ENCODE measurements at places on chromosomes 4 and X. TPM values are rescaled to one million over a fixed set of nuclear protein-coding genes. Genes with fewer than 3 reads are reported as not detected.
A peak's percentile ranks its signal among the peaks of the same experiment; 100 is the strongest.

- no peak for DNase-seq
These were observed 406.4 kb downstream of the PPARGC1A start for GRCh38 chr4:23483320-23483960.

GRCh38 chr4:101987623-101988243 lies 197.2 kb downstream of the BANK1 start:
- DNase-seq: no peak

DNA sequence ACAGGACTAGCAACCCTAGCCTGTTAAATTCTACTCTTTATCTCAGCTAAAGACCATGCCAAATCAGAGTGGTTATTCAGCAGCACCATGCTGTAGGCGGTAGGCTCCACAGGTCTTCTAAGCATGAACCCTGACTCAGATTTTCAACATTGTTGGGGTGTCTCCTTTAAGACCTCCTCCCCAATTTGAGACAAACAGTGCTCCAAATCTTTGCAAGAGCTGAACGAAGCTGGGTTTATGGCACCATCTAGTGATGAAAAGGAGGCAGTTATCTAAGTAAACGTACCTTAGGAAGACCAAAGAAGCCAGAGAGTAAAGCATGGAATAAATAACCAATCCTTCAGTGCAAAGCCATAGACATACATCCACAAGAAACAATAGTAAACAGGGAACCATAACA lies 334.5 kb upstream of the SLC7A11 start:
- DNase-seq: no peak

DNA sequence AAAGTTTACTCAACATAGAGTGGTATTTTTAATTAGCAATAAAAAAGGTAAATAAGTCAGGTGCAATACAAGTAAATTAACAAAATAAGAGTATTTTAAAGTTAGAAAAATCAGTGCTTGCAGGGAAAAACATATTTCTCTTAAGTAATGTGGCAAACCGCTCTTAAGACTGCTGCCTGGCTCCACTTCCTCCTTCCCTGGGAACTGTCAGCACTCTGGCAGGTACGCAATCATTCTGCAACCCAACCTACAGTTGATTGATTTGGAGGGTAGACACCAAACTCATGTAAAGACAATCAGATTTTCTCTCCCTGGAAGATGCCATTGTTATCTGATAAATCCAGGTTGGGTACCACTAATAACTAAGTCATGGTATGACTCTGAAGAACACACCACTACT lies 63.9 kb downstream of the PPP3CA start:
- no peak for DNase-seq

XAGE1A gene
- polyA plus RNA-seq: not detected

DNA sequence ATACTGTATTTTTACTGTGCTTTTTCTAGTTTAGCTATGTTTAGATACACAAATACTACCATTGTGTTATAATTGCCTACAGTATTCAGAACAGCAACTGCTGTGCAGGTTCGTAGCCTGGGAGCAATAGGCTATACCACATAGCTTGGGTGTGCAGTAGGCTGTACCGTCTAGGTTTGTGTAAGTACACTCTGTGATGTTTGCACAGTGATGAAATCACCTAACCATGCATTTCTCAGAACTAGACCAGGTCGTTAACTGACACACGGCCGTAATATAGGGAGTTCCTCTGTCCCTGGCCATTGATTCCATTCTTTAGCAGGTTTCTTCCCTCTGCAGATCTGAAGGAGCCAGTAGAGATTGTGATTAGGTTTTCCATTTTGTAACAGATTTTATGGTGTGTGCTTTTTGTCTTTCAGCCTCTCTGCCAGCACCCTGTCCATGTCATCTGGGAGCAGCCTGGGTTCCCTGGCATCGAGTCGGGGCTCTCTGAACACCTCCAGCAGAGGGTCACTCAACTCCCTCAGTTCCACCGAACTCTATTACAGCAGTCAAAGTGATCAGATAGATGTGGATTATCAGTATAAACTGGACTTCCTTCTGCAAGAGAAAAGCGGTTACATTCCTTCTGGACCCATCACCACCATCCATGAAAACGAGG lies 59.5 kb downstream of the CLDN22 start:
- DNase-seq: no peak

ADAMTS3 gene
- polyA plus RNA-seq: 0.70 TPM

IL2 gene
- polyA plus RNA-seq: not detected

DNA sequence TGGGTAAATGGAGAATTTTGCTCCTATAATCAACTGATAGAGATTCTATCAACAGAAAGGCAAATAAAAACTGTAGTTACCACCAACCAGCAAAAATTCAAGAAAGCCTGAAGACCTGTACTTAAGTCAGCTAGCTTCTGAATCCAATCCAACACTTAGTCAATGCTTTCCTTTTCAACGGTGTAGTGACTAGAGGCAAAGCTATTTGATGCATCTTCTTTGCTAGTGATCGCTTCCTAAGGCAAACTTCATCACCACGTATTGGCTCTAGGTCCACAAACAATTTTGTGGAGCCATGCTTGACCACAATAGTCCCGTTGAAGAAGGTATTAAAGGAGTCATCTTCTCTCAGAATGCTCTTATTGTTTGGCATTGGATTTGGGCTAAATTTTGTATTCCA lies 25.0 kb upstream of the UBA6 start:
- DNase-seq: no peak

DNA sequence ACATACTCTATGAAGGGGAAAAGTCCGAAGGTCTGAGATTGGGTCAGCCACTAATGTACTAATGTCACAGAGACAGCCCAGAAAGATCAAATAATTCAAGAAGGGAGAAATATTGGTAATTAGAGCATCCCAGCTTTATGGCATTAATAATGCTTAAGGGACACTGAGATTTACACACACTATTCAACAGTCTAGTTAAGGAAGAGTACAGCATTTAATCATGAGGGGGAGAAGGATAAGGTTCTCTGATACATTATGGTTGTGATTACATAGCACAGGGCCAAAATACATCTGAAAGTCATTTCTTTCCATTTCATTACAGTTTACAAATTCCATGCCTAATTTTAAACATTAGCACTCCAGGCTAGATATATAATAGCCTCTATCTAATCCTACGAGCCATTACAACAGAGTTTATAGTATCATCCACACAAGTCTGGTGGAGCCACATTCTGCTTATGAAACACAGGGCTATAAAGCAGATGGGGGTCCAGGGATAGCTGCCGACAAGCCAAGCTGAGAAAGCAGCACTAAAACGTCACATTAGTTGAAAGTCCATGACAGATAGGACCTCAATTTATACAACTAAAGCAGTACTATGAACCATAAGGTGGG lies 108.0 kb upstream of the GRIA3 start:
- no peak for DNase-seq

MEPE gene
- not detected for polyA plus RNA-seq

DNA sequence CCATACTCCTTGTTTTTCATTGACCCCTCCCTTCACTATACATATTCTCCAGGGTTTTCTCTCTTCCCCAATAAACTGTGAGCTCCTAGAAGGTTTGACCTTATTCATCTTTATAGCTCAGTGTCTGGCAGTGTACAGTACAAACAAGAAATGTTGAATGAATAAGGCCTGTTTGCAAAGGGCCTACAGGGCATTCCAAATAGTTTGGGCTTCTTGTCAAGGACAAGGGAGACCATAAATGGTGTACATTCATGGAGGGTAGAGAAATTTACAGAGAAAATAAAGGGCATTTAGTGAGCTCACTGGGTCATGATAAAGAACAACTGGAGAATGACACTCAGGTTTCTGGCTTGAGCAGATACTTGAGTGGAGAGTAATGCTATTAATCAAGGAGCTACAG lies 47.5 kb upstream of the EIF1AX start:
- no peak for DNase-seq

ASB12 gene
- not detected for polyA plus RNA-seq

HMGB3 gene
- polyA plus RNA-seq: 22.3 TPM

DNA sequence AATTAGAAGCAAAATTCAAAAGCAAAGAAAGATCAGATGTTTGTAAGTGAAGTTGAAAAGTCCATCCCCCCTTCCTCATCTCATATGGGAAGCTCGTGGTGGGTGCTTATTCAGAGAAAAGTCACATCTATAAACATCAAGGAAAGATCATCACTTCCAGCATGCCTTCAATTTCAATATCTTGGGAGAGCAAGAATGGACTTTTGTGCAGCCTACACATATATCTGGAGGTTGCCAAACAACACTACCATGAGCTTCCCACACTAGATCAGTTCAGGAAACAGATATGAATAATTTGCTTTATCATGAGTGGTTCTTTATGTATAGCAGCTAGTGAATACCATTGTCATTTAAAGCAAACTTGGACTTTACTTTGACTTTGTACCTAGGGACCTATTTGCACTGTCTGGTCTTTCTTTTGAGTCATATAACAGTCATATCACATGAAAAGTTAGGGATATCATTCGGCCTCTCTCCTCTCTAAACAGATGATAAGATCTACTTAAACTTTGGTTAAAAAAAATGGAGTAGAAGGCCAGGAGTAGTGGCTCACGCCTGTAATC lies 5.6 kb upstream of the TBL1X start:
- DNase-seq: no peak

DNA sequence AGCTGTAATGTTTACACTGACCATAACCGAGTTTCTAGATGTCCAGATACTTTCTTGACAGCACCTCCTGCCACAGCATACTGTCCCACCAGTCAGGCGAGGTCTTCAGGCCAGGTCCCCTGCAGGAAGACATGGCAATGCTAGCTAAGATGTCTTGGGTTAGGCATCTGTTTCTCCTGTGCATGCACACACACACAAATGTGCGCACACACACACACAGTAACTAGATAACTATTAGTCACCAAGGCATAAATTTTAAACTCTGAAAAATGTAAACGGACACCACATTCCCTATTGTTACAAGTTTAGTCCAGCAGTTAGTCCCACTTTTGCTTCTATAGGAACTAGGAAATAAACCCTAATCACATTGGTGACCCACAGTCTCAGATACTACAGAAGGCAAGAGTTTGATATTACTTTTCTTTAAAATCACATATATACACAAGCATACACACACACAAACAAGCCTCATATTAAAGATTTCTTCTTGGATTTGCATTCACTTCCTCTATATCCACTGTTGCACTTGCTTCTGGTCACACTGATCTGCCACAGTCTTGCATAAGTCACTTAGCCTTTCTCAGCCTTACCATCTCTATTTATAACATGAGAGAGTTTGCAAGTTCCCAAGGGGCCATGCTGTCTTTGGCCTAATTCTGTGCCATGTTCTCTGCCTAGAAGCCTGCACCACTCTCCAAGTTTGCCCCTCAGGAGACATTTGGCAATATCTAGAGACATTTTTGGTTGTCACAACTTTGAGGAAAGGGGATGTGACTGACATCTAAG lies 32.2 kb downstream of the IL21 start:
- DNase-seq: no peak

DNA sequence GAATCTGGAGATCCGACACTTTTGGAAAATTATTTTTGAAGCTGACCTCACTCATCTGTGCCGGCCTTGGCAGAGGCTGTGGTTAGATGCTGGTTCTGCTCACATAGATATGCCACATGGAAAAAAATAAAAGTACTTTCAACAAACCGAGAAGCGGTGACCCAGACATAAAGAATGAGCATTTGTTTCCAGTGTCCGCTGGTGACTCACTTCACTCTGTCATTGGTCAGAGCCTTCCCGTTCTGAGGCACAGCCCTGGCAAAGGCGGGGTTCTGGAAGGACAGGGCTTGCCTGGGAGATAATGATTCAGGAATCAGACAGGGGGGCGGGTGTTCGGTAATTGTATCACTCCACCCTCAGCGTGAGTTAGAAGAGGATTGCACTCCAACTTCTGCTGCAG lies 172.4 kb upstream of the MXRA5 start:
- peak; percentile 80 for DNase-seq

- DNase-seq: no peak
These were observed 1.4 kb upstream of the ATP2B3 start for GRCh38 chrX:153516073-153516472.

PAK3 gene
- 0.16 TPM for polyA plus RNA-seq

TRMT44 gene
- 5.3 TPM for polyA plus RNA-seq

- no peak for DNase-seq
These were observed 179.6 kb upstream of the MXRA5 start for GRCh38 chrX:3526071-3526470.

GYPE gene
- polyA plus RNA-seq: 1.4 TPM
